HuH-7.5 (cell line): ENCODE measurements at places on chromosomes 3 and 15.
A peak's percentile ranks its signal among the peaks of the same experiment; 100 is the strongest.

- DNase-seq, result no peak
Measured at GRCh38 chr3:171883893-171884279, 40.7 kb downstream of the TMEM212 start.

GRCh38 chr3:38649500-38650247 lies at the start of gene SCN5A:
TSS of gene SCN5A (minus strand) at chr3:38649687. CDS start at chr3:38633307, 16,380 bp downstream.
- peak; percentile 66 for DNase-seq

- no peak for DNase-seq
Measured at GRCh38 chr15:59116141-59116540, 11.2 kb downstream of the CCNB2 start.

GRCh38 chr3:117510396-117510795 lies 800.8 kb downstream of the TUSC7 start:
- no peak for DNase-seq

DNA sequence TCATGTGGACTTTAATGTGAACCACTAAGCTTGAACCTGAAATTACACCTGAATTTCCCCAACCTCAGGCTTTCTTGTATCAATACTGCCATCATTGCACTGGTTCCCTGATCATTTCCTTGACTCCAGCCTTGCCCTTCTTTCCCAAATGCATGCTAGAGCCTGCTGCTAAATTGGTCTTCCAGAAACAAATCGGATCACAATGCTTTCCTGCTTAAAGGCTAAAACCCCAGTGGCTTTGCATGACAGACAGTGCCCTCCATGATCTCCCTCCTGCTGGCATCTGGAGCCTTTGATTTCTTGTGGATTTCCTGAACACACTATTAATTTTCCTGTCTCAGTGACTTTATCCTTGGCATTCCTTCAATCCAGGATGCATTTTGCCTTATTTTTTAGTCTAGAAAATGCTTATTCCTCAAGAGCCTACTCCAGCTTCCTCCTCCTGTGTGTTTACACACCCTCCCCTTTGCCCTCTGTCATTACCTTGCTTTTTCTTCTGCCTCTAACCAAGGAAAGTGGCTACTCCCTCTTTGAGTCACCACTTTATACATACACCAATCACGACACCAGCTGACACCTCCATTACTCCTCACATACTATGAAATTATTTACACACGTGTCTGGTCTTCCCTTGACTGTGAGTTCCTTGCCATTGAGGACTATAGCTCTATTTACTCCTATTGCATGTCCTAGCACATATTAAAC lies 214.6 kb downstream of the KCNAB1 start:
- DNase-seq, result no peak

GRCh38 chr15:25655207-25655948 lies 207.7 kb downstream of the ATP10A start:
- no peak for DNase-seq

DNA sequence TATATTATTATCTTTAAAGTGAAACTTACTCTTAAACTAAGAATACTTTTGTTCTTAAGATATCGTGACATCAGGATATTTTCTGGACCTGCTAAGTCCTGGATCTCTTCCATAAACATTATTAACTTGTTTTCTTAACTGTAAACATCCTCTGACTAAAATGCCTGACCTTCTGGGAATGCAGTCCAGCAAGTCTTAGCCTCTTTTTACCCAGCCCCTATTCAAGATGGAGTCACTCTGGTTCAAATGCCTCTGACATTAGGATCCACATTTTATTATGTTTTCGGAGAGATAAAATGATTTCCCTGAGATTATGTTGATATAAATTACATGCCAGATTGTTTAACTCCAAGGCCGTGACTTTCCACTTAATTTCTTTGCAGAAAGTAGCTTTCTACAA lies 37.6 kb downstream of the OSTN start:
- DNase-seq, result no peak

GRCh38 chr3:136149667-136150066 lies 46.5 kb downstream of the MSL2 start:
- DNase-seq, result no peak
